CD4-positive, alpha-beta T cell treated with Interleukin-6 at 100 ng/mL for 8 hours (primary cell): ENCODE measurements at places on chromosomes 4 and X.

GRCh38 chr4:151415978-151416377, 7.0 kb downstream of the FHIP1A start:
- DNase-seq, result no peak

DNA sequence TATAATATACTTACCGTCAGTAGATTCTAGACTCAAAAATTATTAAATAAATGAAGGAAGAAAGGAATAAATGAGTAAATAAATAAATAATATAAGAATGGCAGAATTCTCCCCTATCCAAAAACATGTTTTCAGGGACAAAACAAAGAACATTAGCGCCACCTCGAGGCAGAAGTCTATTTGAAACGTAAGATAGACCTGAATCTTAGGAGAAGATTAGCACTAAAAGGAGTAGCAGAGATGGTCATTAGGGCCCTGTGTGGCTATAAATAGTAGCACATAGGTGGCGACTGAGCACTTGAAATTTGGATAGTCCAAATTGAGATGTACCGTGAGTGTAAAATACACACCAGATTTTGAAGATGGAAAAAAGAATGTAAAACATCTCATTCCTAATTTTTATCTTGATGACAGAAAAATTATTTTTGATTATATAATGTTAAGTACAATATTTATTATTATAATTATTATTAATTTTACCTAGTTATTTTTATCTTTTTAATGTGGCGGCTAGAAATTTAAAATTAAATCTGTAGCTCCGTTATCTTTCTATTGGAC, 24.3 kb upstream of the SRD5A3 start:
- peak; percentile 6 for DNase-seq

- no peak for DNase-seq
Measured at GRCh38 chrX:151938172-151938571, 25.5 kb downstream of the MAGEA4 start.

GRCh38 chrX:6708041-6708440, 173.1 kb upstream of the VCX3A start:
- no peak for DNase-seq

GRCh38 chr4:71229477-71230270, 109.1 kb upstream of the SLC4A4 start:
- no peak for DNase-seq

GRCh38 chr4:177125656-177126055, 184.0 kb upstream of the NEIL3 start:
- DNase-seq, result no peak

DNA sequence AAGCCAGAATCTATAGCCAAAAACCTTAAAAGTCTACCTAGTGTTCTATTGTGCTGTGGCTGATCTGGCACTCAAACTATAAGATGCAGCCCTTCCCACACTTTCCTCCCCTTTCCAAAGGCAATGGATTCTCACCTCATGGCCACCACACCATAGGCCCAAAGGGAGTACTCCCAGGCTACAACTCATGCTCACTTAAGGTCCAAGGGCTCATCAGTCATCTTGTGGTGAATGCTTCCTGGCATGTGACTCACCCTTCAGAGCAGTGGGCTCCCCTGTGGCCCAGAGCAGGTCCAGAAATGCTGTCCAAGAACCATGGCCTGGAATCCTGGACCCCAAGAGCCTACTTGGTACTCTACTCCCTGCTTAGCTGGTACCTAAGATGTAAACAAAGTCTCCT, 181.0 kb downstream of the CHRDL1 start:
- DNase-seq, result no peak

DNA sequence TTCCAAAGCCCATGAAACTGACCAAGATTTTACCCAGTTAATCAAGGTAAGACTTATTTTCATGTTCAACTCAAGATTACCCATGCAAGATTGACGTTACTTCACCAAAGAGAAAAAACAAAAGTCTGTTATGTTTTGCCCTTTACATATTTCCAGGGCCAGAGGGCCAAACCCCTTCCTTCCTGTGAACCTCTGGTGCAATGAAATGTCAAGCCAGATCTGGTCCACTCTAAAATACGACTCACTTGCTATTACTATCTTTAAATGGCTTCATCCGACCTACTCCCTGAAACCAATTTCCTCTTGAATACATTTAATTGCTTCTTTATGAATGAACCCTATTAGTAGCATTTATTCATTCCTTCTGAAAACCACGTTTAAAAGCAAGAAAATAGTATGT, 33.0 kb downstream of the TSPAN5 start:
- DNase-seq, result no peak

DNA sequence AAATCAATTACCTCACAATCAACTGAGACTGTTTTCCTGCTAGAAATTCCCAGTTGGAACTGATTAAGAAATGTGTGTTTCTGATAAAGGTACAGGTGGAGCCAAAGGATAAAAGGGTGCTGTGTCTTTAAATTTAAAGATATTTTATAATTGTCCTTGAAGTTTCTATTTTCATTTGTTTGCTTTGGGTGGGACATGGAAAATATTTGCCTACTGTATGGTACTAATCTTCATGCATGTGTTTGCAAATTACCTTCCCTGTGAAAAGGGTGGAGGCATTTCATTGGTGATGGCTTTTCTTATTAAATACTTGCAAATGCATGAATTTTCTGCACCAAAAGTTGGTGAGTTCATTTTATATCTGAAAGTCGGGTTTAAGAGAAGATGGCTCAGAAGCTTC, 215.9 kb downstream of the RELL1 start:
- DNase-seq, result no peak

DNA sequence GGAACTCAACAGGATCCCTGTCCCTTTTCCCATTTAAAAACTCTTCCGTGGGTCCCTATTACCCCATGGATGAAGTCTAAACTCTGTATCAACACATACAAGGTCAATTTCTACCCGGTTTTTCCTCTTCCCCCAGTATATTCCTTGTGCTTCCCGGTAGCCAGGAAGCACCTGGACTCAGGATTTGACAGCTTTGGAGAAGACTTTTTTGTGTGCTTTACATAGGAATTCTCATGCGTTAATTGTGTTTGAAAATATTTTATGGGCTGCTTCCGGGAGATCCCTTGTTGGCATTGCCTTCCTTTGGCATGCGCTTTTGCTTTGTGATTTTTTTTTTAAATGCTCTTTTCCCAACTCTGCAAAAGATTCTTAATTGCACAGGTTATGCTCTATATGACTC, 7.2 kb downstream of the SMS start:
- no peak for DNase-seq

- no peak for DNase-seq
Measured at GRCh38 chr4:113471146-113471860, 290.2 kb downstream of the CAMK2D start.

- DNase-seq, result no peak
Measured at GRCh38 chr4:24751926-24752539, 43.3 kb upstream of the SOD3 start.

DNA sequence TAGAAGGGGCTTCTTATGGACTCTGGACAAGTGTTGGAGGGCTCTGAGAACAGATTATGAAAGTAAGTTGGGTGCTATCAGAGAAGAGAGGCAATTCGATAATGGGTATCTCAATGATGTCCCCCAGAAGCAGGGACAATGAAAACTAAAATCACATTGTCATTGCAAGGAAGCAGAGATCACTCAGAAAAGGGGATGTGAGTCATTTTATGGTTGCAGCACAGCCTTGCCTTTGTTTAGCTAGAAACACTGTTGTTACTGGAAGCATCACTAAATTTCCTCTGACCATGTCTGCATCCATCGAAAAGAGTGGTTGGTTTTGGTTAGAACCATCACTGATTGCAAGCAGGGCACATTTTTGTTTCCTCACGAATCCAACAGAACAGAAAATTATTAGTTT, 246.8 kb upstream of the NWD2 start:
- no peak for DNase-seq

- no peak for DNase-seq
Measured at GRCh38 chrX:10930151-10930550, 181.0 kb upstream of the HCCS start.

DNA sequence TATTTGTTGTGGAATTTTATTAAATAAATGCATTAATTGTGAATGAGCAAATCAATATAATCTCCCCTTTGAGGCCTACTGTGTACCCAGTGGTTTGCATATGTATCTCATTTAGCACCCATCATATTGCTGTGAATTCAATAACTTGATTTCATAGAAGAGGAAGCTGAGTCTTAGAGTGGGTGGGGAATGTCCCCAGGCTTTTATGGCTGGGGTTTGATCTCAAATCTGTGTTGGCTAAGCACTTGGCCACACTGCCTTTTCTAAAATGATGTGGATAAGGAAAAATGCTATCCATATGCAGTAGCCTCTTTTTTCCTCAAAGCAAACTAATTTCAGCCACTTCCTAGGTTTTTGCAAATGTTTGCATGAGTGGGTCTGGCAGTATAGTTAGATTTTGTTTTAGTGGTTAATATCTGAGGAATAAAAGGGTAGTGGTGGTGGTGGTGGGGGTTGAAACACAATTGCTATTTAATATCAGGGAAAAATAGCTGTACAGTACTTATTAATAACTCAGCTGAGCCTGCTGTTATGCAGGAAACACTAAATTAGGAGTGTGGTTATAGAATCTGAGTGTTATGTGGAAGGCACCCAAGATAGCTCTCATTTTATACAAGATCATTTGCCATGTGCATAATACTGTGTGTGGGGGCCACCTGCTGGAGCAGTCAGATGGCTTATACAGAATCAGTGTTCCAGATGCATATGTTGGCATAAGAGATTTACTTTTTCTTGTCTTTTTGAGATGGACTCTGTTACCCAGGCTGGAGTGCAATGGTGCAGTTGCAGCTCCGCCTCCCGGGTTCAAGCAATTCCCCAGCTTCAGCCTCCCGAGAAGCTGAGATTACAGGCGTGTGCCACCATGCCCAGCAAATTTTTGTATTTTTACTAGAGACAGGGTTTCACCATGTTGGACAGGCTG, 108.0 kb downstream of the TMEM131L start:
- DNase-seq, result peak; percentile 76

DNA sequence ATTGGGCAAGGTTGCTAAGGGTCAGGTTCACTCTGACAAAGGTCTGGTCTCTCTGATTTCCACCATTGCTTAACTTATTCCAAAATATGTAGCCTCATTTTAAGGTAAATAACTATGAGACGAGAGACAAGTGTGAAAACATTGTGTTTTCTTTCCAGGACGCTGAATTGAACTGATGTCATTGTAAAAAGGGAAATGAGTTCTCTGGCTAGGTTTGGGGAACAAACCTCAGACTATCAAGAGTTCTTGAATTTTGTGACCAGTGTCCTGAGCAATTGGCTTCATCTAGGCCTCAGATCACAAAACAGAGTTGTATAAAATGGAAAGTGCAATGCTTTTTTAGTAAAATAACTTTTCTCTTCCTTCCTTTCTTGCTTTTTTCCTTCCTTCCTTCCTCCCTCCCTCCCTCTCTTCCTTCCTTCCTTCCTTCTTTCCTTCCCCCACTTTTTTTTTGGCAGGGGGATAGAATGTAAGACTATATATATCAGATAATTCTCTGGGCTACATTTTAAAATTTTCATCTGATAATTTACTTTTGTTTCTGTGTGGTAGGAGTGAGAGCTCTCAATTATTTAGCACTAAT, 30.8 kb upstream of the CXCL8 start:
- DNase-seq, result no peak

DNA sequence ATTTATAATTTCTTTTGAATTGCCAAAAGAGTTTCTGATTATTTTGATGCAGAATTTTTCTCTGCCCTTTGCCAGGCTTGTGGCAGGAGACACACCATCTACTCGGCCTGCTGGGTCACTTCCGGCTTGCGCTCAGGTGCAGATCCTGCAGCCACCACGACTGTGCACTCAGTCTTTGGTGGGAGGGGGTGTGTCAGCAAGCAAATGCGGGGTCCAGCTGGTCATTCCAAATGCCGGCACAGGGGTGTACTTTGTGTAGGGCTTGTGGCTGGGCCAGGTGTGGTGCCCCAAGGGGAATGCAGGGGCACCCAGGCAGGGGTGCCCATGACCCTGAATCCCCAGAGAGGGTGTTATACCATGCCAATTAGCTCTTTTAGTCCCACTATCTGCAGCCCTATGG, 673.0 kb downstream of the TLL1 start:
- DNase-seq, result no peak

DNA sequence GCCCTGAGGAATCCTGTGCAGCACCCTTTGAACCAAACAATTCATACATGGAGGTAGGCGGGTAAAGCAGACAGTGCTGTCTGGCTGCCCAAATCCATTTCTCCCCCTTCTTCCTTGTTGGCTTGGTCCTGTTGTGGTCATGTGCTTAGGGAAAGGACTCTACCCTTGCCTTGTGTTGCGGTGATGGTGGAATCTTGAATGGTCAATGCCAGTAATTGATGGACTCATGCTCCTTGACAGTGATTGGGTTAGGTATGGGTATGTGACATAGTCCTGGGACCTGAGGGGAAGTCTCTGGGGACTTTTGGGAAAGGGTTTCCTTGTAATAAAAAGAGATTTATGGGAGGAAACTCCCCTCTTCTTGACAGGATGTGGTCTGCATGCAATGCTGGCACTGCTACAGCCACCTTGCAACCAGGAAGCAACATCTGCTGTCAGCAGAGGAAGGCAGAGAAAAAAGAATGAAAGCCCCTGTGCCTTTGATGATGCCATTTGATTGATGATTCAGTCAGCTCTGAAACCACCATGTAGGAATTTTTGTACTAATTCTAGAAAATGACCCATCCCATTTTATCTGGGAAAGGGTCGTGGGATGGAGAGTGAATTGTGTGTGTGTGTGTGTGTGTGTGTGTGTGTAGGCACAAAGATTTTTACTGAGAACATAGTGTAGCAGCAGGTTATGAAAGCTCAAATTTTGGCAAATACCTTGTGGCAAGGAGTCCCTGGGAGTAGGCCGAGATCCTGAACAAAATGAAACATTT, 30.0 kb upstream of the HUWE1 start:
- DNase-seq, result peak; percentile 71

- no peak for DNase-seq
Measured at GRCh38 chr4:8559524-8560264, 20.5 kb upstream of the GPR78 start.

- peak; percentile 46 for DNase-seq
Measured at GRCh38 chr4:184416913-184417734, 57.2 kb downstream of the IRF2 start.

- DNase-seq, result no peak
Measured at GRCh38 chr4:161197912-161198311, 965.9 kb downstream of the FSTL5 start.

- DNase-seq, result no peak
Measured at GRCh38 chr4:76690906-76691275, 207.1 kb downstream of the SOWAHB start.

GRCh38 chr4:102478186-102478585, 23.0 kb upstream of the NFKB1 start:
- no peak for DNase-seq

DNA sequence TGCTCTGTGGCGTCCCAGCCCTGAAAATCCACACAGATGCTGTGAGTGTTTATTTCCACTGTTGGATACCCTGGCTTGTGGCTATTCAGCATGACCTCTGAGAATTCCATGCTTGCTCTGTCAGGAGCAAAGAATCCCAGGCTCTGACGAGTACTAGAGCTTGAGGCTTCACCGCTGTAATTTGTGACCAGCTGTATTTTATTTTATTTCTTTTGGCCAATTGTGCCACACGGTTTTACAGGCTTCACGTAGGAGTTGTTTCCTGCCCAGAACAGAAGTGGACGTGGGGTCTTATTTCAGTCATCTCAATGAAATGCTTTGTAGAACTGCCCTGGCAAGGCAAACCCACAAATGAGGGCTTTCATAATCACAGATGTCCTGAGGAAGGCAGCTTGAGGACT, 69.4 kb upstream of the CLDN34 start:
- DNase-seq, result no peak
